ENCODE measurements at places on chromosomes 5 and 9. TPM values are rescaled to one million over a fixed set of nuclear protein-coding genes. Genes with fewer than 3 reads are reported as not detected.

The CCL27 gene
- not detected for total RNA-seq

The FBP2 gene
- not detected for total RNA-seq

The RNF208 gene
- 1.4 TPM for total RNA-seq

The BRD3OS gene
- 26.8 TPM for total RNA-seq

The TLX3 gene
- total RNA-seq, result not detected

The IFNA13 gene
- not detected for total RNA-seq

The C9orf78 gene
- 43.6 TPM for total RNA-seq

The ZFP37 gene
- total RNA-seq, result 3.6 TPM

The CCL19 gene
- not detected for total RNA-seq

The BARX1 gene
- not detected for total RNA-seq

The ADAMTSL1 gene
- total RNA-seq, result not detected

The TRAF2 gene
- 54.5 TPM for total RNA-seq

The ACTBL2 gene
- total RNA-seq, result not detected

The FCN2 gene
- total RNA-seq, result not detected

The NKD2 gene
- total RNA-seq, result not detected

The PCDHGA1 gene
- 0.53 TPM for total RNA-seq

The TXNDC15 gene
- total RNA-seq, result 50.4 TPM

The ADCY2 gene
- total RNA-seq, result not detected

The CYLC2 gene
- not detected for total RNA-seq

The HTR1A gene
- total RNA-seq, result not detected

The S1PR3 gene
- not detected for total RNA-seq

The SLC9A3 gene
- 1.3 TPM for total RNA-seq

The ARID3C gene
- total RNA-seq, result not detected

The RCL1 gene
- total RNA-seq, result 21.7 TPM

The CRHBP gene
- 0.62 TPM for total RNA-seq

The ABCA1 gene
- 22.8 TPM for total RNA-seq

The COL15A1 gene
- not detected for total RNA-seq

The CCNI2 gene
- 1.1 TPM for total RNA-seq
